ENCODE measurements at places on chromosomes 6 and 20. TPM values are rescaled to one million over a fixed set of nuclear protein-coding genes. Genes with fewer than 3 reads are reported as not detected.

Gene ESR1
- total RNA-seq, result 0.17 TPM

Gene KPNA5
- total RNA-seq, result 9.8 TPM

Gene PCSK2
- not detected for total RNA-seq

Gene CABLES2
- total RNA-seq, result 8.9 TPM

Gene HLA-E
- 108 TPM for total RNA-seq

Gene RIN2
- 1.5 TPM for total RNA-seq

Gene POM121L2
- total RNA-seq, result not detected

Gene SLC13A3
- not detected for total RNA-seq

Gene CBFA2T2
- total RNA-seq, result 8.0 TPM

Gene LY6G5C
- total RNA-seq, result 1.7 TPM

Gene TENT5A
- total RNA-seq, result 11.2 TPM

Gene BEND3
- total RNA-seq, result 6.3 TPM

Gene ARMH2
- total RNA-seq, result not detected

Gene RIMS4
- 0.05 TPM for total RNA-seq

Gene TMEM181
- 34.4 TPM for total RNA-seq

Gene SLC17A3
- not detected for total RNA-seq

Gene DYNLT1
- 239 TPM for total RNA-seq

Gene GNMT
- total RNA-seq, result 0.57 TPM

Gene RIPK1
- total RNA-seq, result 19.1 TPM

Gene NRM
- total RNA-seq, result 13.6 TPM

Gene ZSCAN26
- 10.3 TPM for total RNA-seq

Gene BEND6
- total RNA-seq, result 4.0 TPM

Gene FAM83C
- not detected for total RNA-seq

Gene CD40
- total RNA-seq, result 21.3 TPM
